T47D (cell line): ENCODE measurements at places on chromosomes 7 and 10.

DNA sequence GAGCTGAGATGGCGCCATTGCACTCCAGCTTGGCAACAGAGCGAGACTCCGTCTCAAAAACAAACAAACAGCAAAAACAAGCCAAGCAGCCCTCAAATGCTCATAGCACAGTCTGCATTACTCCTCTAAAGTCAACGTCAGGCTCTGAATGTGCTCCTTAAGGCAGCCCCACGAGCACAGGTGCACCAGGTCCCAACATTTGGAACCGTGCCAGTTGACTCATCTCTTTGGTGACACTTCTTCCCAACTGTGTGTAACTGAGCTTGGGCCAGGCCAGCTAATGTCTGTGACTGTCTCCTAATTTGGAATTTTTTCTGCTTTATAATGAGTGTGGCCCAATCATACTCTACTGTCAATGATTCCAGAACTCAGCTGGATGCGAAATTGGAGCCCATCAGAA, 66.3 kb upstream of the EFCAB10 start:
- DNase-seq, result peak; percentile 58

DNA sequence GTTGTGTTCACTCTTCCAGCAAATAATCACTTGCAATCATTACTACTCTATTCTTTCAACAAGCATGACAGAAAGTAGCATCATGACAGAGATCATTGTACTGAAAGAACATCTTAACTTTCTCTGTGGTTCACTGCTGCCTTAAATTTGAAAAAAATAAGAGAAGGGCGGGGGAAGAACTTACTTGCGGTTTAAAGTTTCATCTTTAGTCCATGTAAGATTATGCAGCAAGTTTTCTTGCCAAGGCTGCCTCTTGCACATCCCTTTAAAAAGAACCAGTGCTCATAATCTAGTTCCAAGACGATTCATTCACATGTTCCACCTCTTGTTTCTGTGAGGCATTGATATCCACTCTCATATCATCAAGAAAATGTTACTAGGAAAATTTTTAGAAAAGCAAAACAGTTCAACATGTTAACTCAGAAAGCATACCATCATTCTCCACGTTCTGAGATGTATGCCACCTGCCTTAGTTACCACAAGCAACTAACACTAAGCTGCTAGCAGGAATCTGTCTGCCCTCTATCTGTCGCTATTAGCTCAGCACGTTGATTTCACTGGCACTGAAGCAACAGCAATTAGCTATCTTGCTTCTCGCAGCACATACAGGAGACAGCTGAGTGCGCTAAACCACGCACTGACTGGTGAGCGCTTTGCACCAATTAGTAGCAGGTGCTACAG, at the start of gene PCDH15:
Gene PCDH15, minus strand, starts transcription at position 491 of the 681 bp plus-strand sequence. CDS start 136,969 bp downstream, outside the sequence.
- peak; percentile 11 for DNase-seq

DNA sequence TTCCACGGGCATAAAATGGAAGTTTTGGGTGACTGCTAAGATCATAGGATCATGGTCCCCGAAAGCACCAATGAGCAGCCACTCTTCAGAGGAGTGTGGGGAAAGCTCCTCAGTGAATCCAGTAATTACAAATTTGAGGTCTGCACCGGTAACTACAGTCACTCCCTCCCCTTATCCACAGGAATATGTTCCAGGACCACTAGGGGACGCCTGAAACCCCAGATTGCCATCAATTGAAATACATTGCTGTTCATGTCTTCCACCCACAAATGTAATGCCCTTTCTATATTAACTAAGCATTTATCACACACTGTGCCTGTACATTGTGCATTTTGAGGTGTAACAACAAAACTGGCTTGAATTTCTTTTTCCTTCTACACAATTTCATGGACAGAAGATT, 447.9 kb upstream of the PFKP start:
- peak; percentile 11 for DNase-seq

DNA sequence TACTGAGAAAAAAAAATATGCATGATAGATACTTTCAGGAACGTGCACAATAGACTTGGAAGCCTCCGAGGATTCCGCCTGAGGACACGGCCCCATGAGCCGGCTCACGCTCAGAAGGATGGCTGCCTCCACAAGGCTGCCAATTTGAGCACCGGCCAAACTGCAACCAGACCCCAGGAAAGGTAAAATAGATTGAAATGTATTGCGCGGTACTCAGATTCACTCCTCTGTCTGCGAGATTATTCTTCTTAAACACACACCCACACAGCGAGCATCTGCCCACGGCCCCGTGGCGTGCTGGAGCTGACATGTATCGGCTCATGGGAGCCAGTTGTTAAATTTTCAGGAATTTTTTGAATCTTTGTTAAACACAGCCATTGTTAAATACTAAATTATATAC, 653.2 kb upstream of the MKI67 start:
- no peak for DNase-seq

DNA sequence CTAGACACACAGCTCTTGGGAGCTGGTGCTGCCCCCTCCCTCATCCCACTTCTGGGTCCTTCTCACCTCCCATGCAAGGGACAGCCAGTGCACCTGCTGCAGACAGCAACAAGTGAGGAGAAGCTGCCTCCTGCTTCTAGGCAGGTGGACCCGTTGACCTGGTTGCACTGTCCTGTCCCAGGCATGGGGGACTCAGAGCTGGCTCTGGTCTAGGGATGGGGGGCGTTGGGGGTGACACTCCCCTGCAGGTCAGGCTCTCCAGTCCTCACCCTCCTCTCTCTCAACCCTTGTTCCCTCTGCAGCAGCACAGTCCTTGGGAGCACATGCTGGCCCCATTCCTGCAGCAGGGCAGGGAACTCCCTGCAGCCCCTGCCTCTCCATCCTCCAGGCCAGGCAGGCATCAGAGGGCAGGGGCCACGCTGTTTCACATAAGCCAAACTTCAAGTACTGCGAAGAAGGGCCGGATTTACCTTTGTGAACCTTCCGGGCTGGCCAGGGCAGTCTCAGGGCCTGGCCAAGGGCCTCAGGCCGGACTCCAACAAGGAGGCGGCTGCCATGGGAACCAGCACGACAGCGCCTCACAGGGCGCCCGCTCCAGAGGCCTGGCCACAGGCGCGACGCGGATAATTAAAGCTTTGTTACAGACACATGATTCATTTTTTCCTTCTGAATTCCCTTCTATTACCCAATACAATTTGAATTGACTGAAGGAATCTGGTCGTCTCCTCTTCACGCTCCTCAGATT, 48.5 kb downstream of the RASGEF1A start:
- DNase-seq, result no peak

GRCh38 chr10:1049425-1049958, 573 bp upstream of the IDI1 start:
- no peak for DNase-seq

GRCh38 chr10:63246356-63246755, 113.2 kb downstream of the NRBF2 start:
- DNase-seq, result no peak

- no peak for DNase-seq
These were observed 173.8 kb downstream of the PARD3 start for GRCh38 chr10:34641147-34641912.

- DNase-seq, result no peak
These were observed 22.2 kb downstream of the PLA2G12B start for GRCh38 chr10:72932259-72933015.

DNA sequence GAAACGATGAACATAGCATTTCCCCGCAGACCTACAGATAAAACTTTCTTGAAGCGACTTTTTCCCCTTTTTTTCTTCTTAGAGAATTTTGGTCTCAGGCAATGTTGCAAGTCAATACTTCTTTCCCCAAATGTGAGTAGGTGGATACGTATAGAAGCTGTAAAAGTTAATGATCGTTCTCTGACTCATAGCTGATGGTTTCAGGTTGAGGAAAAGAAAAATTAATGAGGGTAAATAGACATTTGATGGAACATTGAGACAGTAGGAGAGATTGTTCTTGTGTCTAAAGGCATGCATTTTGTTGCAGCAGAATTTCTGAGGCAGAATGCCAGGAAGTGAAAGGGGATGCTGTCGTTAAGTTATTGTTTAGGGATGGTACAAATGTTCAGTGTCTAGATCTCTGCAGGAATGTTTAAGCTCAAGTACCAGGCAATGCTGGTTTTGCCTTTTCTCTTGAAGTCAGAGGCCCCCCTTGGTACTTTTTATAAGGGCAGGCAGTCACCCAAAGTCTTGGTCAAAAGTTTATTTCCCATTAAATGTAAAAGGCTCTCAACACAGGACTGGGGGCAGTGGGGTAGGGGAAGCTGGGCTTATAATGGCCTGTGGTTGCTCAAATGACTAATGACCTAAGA, 9.3 kb downstream of the TCF7L2 start:
- DNase-seq, result no peak

DNA sequence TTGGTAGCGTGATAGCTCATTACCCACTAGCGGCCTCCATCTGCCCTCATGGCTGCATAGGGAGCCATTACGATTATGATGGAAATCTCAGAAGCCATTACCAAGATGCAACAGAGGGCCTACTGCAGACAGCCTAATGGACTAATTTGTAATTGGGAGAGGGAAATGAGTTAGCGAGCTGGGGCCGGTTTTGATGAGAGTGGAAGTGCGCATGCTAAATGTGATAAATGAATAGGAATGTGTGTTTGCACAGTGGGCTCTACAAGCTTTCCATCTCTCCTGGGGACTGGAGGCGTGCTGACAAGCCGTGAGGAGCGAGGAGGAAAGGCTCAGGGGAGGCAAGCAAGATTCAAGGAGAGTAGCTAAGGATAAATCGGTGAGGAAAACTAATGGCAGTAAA, 644.5 kb upstream of the GALNT17 start:
- no peak for DNase-seq

DNA sequence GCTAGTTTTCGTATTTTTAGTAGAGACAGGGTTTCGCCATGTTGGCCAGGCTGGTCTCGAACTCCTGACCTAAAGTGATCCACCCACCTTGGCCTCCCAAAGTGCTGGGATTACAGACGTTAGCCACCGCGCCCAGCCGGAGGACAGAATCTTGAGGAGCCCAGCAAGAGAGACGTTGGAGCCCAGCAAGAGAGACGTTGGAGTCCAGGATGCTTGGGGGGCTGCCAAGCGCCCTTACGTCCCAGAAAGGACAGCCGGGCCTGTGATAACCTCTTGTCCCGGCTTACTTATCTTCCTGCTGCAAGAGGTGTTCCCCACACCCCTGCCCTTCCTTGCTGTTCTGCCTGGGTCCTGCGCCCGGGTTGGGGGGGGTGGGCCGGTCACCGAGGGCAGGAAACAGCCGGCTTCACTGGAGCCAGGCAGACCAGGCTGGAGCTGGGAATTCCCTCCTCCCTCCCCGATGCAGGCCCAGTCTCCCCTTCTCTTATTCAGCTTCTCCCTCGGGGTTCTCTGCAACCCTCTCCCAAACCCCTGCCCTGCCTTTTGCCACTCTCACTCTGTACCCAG, 1.9 kb upstream of the EPHB4 start:
- no peak for DNase-seq

- no peak for DNase-seq
These were observed 86.7 kb downstream of the KLF6 start for GRCh38 chr10:3698312-3698711.

DNA sequence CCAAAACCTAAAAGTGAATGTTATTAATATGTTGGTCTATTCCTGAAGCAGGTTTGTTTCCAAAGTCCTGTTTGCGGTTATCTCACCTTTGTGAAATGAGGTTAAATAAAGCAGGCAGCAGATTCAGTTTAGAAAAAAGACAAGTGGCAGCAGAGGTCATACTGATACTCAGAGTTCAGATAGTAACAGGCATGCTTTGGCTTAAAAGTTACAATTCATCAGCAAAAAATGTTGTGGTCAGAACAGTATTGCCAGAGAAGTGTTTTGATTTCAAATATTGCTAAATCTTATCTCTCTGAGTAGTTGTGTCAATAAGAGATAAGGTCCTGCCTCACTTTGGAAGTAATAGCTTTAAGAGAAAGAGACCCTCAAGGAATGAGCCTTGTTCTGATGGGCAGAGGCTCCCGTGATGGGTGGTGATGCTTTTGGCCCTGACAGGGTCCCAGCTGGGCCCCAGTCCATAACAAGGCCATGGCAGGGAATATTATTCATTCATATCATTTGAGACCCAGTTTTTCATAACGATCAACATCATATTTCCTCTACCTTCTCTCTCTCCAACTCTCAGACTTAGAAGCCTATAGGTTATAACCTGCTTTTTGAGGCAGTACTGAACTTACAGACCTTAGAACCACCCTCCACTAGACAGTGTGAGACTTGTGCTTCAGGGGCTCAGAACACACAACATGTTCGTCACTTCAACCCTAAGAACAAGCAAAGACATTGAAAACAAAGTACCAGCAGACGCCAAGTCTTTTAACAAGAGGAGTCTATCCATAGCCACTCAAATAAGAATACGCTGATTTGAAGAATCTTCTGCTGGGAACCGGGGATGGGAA, 58.5 kb upstream of the AHR start:
- DNase-seq, result no peak

DNA sequence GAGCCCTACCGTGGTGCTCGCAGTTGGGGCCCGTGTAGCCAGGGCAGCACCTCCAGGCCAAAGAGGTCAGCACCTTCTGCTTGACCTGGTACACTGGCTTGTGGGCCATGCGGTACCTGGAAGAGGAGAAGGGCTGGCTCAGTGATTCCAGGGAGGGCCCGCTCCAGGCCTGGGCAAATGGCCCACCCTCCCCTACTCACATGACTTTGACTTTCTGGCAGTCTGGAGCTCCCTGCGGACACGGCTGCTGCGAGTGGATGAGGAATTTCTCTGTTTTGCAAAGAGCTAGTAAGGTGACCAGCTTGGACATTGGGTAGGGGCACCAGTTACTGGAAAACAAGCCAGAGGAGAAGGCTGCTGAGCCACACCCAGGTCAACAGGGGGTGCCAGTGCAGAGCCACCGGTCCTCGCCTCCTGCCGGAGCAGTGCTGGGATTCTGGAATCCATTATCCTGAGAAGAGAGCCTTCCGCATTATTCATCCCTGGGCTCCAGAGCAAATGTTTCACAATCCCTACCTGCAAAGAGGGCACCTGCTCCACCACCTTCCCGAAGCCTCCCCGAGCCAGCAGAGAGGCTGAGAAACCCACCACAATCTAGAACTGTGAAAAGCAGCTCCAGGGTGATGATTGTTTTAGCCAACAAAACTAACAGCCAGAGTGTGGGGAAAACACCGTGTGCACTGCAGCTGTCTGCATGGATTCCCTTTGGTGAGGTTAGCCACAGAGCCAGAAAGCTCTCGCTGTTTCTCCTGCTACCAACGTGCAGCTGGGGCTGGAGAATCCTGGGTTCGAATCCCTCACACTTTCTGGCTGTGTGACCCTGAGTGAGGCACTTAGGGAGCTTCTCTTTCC, 11.8 kb downstream of the MMRN2 start:
- DNase-seq, result no peak

GRCh38 chr7:141144921-141145629, 71.2 kb downstream of the TMEM178B start:
- DNase-seq, result no peak

GRCh38 chr7:147639037-147639436, 951.5 kb upstream of the C7orf33 start:
- DNase-seq, result no peak

DNA sequence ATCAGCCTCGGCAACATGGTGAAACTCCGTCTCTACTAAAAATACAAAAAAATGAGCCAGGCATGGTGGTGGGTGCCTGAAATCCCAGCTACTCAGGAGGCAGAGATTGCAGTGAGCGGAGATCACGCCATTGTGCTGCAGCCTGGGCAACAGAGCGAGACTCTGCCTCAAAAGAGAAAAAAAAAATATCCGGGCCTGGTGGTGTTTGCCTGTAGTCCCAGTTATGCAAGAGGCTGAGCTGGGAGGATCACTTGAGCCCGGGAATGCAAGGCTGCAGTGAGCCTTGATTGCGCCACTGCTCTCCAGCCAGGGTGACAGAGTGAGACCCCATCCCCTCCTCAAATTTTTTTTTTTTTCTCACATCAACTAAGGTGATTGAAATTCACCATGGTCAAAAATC, 42.8 kb downstream of the CDC123 start:
- DNase-seq, result no peak
